ENCODE measurements at places on chromosomes 6 and 20.

- no peak for DNase-seq
These were observed 670.6 kb downstream of the DHX35 start for GRCh38 chr20:39632757-39633156.

DNA sequence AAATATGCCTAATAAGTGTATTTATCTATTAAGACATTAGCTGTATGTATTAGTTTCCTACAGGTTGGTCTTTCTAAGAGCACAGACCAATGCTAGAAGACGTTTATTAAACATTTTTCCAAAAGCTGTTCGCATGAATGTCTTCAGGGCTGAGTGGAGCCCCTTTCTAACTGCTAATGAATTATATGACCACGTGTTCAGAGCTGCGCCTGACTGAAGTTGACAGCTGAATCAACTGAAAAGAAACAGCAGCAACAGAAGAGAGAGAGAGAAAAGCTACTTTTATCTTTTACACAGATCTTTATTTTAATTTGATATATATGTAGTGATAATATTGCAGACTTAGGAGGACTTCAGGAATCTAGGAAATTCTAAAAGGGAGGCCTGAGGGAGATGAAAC lies 75.2 kb upstream of the ARID1B start:
- DNase-seq: no peak

- DNase-seq: peak; percentile 61
These were observed 25.3 kb upstream of the SLCO4A1 start for GRCh38 chr20:62616728-62617621.

GRCh38 chr20:63641146-63641791 lies 12.0 kb downstream of the STMN3 start:
- DNase-seq: peak; percentile 56

Data from activated naive CD4-positive, alpha-beta T cell (primary cell).